ENCODE measurements at places on chromosomes 4 and X. TPM values are rescaled to one million over a fixed set of nuclear protein-coding genes. Genes with fewer than 3 reads are reported as not detected.

GRCh38 chr4:45358573-45359506 lies 632.5 kb upstream of the GNPDA2 start:
- DNase-seq, result no peak
- H3K27me3 ChIP-seq, result no peaks in the 10 kb centered on the region
- H3K36me3 ChIP-seq, result no peaks in the 10 kb centered on the region
- H3K27ac ChIP-seq, result no peak overlapping the region
- no peak overlapping the region for H3K4me3 ChIP-seq
- no peaks in the 10 kb centered on the region for H3K4me1 ChIP-seq

GRCh38 chr4:82748810-82749470 lies 49.7 kb downstream of the SCD5 start:
- H3K4me3 ChIP-seq, result no peak overlapping the region
- no peaks in the 10 kb centered on the region for H3K36me3 ChIP-seq
- H3K27ac ChIP-seq, result no peak overlapping the region
- H3K27me3 ChIP-seq, result no peaks in the 10 kb centered on the region

DNA sequence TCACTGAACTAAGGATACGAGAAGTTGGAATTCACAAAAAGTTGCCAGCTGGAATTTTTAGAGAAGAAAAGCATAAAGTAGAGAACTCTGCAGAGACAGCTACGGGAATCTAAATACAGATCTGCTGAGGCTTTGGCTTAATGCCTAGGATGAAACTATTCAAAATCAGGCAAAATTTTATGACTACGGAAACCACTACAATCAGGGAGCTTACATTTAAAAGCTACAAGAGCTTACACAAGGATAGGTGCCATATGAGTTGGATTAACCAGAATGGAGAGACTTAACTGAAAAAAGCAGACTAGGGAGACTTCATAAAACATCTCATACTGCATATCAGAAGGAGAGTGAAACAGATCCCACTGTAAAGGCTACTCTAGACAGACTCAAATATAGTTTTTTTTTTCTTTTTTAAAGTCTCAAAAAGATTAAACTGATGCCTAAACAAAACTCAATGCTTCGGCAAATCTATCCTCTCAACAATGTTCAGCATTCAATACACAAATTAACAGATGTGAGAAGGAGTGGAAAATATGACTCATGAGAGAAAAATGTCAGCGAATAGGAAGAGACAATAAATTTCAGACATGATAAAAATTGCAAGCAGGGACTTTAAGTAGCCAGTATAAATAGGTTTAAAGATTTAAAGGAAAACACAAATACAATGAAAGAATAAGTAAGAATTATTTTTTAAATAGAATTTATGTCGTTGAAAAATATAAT lies 586.1 kb downstream of the FSTL5 start:
- H3K4me3 ChIP-seq, result no peak overlapping the region
- no peak for DNase-seq
- H3K27ac ChIP-seq, result no peak overlapping the region
- H3K27me3 ChIP-seq, result no peaks in the 10 kb centered on the region
- H3K4me1 ChIP-seq, result no peaks in the 10 kb centered on the region

GRCh38 chr4:153142700-153143438 lies 61.4 kb upstream of the TRIM2 start:
- H3K27me3 ChIP-seq, result no peaks in the 10 kb centered on the region
- H3K4me3 ChIP-seq, result peak overlapping the region; percentile 29
- no peaks in the 10 kb centered on the region for H3K36me3 ChIP-seq
- DNase-seq, result peak; percentile 52
- H3K4me1 ChIP-seq, result peaks cover 31% of the 10 kb centered on the region

DNA sequence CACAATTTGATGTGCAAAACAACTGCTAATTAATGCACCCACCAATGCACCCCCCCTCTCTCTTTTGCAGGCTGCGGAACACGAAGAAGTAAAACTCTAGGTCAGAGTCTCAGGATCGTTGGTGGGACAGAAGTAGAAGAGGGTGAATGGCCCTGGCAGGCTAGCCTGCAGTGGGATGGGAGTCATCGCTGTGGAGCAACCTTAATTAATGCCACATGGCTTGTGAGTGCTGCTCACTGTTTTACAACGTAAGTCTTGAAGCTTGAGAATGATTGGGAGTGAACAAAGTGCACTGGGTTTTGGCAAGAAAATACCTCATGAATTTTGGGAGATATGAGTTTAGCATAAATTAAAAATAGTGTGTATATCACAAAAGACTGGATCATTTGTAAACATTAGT lies 28.9 kb downstream of the TMPRSS11E start:
- no peak overlapping the region for H3K27ac ChIP-seq
- H3K4me1 ChIP-seq, result no peaks in the 10 kb centered on the region
- H3K4me3 ChIP-seq, result no peak overlapping the region
- H3K36me3 ChIP-seq, result no peaks in the 10 kb centered on the region
- DNase-seq, result no peak

GRCh38 chr4:174561560-174561959 lies 39.3 kb upstream of the HPGD start:
- H3K4me3 ChIP-seq, result no peak overlapping the region
- H3K27ac ChIP-seq, result no peak overlapping the region
- no peaks in the 10 kb centered on the region for H3K36me3 ChIP-seq
- H3K27me3 ChIP-seq, result no peaks in the 10 kb centered on the region
- no peaks in the 10 kb centered on the region for H3K4me1 ChIP-seq
- DNase-seq, result no peak

DNA sequence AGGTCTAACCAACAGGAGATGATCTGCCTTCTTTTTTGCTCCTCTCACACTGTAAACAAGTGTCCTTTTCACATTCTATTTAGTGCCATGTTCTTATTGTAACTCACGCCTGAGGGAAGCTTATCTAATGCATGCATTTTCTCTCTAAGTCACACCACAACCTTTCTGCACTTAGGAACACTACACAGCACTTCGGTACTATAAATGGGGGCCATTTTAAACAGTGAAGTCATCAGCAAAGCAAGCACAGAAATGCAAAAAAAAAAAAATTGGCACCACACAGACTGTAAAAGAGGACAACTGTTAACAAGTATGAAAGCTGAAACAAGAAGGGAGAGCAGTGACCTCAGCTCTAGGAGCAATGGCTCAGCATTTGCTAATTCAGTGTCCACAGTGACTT lies 45.2 kb downstream of the PRSS12 start:
- H3K36me3 ChIP-seq, result no peaks in the 10 kb centered on the region
- H3K27ac ChIP-seq, result no peak overlapping the region
- H3K4me1 ChIP-seq, result no peaks in the 10 kb centered on the region
- H3K4me3 ChIP-seq, result no peak overlapping the region

SPANXA1 gene
- 4.7 TPM for total RNA-seq

PPARGC1A gene
- not detected for total RNA-seq

MAP9 gene
- 11.0 TPM for total RNA-seq

EVC2 gene
- 1.4 TPM for total RNA-seq

TCEAL6 gene
- not detected for total RNA-seq

Data from PC-9 (cell line).